ENCODE measurements at places on chromosomes 7 and 10.

DNA sequence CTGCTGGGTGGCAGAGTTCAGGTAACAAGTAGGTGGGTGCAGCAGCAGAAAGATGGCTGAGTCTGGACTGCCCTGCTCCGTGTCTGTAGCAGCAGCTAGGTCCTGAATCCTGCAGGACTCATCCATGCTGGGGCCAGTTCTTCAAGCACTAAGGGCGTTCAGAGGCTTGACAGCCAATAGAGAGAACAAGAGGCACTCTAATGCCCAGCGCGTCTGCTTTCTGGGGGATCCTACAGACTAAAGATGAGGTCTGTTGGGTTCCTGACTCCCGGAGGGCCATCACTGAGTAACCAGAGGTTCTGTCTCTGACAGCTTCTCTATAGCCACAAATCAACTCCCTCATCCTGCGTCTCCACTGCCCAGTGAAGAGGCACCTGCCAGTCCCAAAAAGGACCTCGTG lies 125.5 kb downstream of the PTPN20 start:
- no peak for DNase-seq

DNA sequence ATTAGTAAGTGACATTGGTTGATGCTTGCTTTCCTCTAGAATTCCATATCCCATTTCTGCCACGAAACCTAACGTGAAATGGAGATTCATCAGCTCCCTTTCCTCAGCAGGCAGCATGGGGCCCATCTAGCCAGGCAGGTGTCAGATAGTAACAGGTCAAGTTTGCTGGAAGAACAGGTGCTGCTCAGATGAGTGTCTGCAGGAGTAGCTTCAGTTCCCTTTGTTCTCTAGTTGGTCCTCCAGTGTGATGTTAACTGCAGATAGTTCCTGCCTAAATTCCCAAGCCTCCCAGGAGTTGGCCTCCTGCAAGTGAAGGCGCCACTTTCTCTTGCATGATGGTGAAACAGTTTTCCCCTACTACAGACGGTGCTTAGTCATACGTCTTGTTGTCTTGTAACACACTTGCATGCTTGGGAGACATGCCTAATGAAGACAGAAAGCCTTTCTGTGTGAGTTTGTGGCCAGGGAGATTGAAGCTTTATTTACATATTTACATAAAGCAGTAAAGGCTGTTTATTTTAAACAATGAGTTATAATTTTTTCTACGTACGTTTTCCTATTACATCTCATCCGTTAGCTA lies 175.4 kb downstream of the CHN2 start:
- DNase-seq = peak; percentile 72

- no peak for DNase-seq
These were observed 76.7 kb downstream of the EZH2 start for GRCh38 chr7:148807436-148807835.

DNA sequence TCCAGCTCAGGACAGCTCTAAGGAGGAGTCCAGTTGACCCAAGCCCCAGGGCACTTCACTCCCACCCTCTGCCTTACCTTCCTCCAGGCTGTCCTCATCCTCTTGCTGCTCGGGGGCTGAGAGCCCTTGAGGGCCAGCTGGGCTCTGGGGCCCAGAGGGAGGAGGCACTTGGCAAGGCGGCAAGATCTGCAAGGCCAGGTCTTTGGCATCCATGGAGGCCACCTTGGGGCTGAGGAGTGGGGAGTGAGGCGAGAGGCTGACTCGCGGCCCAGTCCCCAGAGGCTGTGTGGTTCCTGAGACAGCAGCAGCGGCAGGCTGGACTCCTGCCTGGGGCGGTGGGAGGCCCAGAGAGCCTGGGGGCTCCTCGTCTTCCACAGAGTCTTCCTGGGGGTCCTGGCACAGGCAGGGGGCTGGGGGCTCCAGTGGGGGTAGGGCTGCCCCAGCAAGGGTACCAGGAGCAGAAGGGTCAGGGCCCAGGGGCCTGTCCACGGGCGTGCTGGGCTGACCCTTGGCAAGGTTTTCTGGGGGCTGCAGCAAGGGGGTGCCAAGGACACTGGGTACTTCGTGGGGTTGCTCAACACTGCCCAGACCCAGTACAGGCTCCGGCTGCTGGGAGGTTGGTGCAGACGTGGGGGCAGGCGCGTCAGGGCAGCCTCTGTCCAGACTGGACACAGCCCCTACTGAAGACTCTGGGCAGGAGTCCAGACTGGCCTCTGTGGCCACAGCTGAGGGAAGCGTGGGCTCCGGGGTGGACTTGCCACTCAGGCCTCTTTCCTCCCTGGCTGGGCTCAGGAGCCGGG lies 6.5 kb downstream of the NACAD start:
- no peak for DNase-seq

- no peak for DNase-seq
These were observed 630.0 kb downstream of the NRG3 start for GRCh38 chr10:82505009-82505408.

DNA sequence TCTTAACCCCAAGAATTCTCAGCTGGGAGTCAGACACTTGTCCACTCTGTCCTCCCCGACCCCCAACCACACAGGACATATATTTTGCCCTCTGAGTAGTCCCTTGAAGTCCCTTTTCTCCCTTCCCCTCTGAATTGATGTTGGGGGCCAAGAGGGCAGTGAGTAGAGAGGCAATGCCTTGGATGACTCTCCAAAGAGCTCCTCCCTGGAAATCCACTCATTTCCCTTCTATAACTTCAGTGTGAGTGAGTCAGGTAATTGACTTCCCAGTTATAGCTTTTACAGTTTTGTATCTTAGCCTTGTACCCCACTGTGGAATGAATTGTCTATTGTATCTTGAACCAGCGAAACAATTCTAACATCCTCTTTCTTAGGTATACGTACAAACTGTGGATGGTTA lies 9.2 kb upstream of the ODAD2 start:
- DNase-seq = no peak

DNA sequence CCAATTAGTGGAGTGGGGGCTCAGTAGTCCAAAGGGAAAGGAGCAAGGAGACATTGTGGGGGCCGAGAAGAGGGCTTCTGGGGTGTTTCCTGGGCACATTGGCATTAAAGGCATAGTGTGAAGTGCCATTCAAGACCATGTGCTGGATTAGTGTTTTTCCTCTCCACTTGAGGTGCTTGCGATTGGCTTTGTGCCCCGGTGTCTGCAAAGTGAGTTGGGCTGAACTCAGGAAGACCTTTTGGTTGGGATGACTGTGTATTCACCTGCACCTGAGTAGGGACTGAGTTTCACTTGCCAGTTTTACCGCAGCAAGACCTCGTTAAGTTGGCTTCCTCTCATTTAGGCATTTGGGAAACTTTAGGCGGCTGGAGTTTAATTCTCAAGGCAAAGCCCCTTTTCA lies 73.0 kb downstream of the TCF7L2 start:
- no peak for DNase-seq

DNA sequence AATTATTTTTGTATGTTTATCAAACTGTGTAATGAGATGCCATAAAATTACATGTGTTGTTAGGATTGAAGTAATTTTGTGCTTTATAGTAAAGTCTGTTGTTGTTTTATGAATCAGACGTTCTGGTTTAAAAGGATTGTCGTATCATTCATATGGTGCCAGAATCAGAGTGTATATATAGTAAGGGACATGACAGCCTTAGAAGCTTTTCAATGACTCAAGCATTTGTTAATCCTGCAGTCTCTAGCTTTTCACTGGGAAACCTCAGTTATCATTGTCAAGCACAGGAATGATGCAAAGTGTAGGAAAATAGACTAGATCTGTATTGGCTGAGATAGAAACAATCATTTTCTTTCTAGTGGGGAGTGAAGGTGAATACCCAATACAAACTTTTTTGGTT lies 57.5 kb downstream of the TRRAP start:
- DNase-seq = no peak

DNA sequence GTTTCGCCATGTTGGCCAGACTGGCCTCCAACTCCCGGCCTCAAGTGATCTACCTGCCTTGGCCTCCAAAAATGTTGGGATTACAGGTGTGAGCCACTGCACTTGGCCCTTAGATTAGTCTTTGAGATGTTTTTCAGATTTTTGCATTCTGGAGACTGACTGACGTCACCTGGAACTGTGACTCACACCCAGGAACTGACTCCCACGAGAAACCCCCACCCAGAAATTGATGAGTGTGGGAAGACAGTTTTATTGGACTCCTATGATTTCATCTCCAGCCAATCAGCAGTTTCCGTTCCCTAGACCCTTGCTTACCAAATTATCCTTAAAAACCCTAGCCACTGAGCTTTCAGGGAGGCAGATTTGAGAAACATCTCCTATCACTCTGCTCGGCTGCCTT lies 867.3 kb downstream of the TYW1 start:
- no peak for DNase-seq

- no peak for DNase-seq
These were observed 63.3 kb downstream of the ZMIZ1 start for GRCh38 chr10:79131836-79132631.

DNA sequence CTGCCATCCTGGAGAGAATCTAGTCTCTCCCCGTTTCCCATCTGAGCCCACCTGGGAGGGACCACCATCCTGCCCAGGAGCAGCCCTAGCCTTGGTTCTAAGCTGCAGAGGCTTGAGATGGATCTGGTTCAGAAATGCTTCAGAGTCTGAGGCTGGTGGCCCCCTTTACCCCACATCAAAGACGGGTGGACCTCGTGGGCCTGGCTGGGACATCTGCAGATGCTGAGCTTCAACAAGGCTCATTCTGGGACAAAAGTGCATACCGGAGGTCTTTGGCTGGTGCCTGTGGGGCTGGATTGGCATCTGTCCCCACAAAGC lies 4.9 kb upstream of the IRF5 start:
- no peak for DNase-seq

DNA sequence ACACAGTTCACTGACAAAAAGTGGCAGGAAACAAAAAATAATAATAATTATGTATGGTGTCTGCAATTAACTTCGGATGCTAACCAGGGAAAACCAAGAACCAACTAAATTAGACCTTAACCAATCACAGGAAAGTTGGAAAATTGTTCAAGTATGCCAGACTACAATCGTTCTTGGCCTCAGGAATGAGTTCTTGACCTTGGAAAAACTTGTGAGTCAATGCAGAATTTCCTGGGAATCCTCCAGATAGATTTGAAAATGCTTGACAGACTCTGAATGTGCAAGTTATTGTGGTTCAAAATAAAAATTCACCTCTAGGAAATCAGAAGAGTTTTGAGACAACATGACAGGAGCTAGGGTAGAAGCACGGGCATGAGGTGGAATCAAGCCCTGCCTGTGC lies 171.5 kb downstream of the C7orf25 start:
- no peak for DNase-seq

DNA sequence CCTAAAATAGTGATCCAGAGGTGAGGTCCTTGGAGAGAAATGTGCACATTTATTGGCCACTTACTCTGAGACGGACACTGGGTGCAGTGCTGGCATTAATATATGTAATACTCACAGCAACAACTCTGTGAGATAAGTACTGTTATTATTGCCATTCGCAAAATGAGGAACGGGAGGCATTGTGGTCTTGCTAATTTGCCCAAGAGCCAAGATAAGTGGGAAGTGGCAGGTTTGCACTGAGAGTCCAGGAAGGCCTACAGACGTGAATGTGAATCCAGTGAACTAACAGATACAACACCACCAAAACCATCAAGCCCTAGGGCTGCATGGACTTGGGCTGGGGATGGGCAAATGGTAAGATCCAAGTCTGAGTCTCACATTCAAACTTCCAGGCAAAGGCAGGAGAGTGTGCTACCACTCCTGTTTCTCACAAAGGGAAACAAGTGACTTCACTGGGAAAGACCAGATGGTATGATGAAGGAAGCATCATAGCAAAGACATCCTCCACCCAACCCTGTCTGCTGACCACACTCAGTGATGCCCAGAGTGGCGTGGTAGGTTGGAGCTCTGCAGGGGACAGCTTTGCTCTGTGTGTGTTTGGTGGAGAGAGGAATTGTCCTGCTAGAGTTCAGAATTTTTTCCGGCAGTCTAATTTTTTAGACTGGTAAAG lies 19.2 kb downstream of the TMEM273 start:
- no peak for DNase-seq

- no peak for DNase-seq
These were observed 6.7 kb downstream of the LAMB1 start for GRCh38 chr7:107996072-107996882.

- no peak for DNase-seq
These were observed 225.0 kb downstream of the SDHAF3 start for GRCh38 chr7:97342512-97342911.

DNA sequence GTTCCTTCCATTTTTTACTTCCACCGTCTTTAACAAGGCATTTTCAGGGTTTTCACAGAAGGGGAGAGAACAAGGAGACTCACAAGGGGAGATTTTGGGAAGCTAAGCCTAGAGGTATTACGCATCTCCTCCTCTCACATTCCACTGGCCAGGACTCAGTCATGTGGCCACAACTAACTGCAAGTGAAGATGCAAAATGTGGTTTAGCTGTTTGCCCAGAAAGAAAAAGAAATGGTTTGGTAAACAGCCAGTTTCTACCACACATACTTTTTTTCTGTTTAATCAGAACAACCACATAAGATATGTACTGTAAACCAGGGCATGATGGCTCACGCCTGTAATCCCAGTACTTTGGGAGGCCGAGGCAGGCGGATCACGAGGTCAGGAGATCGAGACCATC lies 21.4 kb upstream of the HELLS start:
- peak; percentile 93 for DNase-seq

GRCh38 chr7:81684514-81685269 lies 85.2 kb downstream of the HGF start:
- DNase-seq = peak; percentile 100

- no peak for DNase-seq
These were observed 2.2 kb upstream of the GTF2I start for GRCh38 chr7:74655324-74655723.

DNA sequence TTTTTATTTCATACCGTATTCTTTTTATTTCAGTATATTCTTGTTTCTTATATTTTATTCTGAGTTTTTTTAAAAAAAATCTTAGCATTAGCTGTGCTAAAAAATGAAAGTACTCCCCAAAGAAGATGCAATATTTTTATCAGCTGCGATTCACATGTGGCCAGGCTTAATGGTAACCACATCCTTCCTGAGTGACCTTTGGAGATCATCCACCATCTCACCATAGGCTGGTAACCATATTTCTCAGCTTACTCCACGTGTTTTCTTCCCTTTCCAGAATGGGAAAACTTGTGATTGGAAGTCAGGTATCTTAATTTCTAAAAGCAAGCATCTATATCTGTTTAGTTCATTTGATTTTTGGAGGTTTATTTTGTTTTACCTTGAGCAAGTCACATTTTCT lies 18.8 kb upstream of the LIPM start:
- peak; percentile 11 for DNase-seq
